ENCODE measurements at places on chromosomes 12 and 14. TPM values are rescaled to one million over a fixed set of nuclear protein-coding genes. Genes with fewer than 3 reads are reported as not detected.

Gene SYNE2
- 171 TPM for total RNA-seq

Gene BMP4
- total RNA-seq: 24.8 TPM

Gene GLIPR1L1
- total RNA-seq: not detected

Gene PRB2
- total RNA-seq: not detected

Gene VDR
- 10.1 TPM for total RNA-seq

GRCh38 chr14:75861161-75861621, 120.6 kb downstream of the TGFB3 start:
- no peak for DNase-seq

GRCh38 chr14:99030454-99030853, 241.5 kb downstream of the BCL11B start:
- DNase-seq: no peak

DNA sequence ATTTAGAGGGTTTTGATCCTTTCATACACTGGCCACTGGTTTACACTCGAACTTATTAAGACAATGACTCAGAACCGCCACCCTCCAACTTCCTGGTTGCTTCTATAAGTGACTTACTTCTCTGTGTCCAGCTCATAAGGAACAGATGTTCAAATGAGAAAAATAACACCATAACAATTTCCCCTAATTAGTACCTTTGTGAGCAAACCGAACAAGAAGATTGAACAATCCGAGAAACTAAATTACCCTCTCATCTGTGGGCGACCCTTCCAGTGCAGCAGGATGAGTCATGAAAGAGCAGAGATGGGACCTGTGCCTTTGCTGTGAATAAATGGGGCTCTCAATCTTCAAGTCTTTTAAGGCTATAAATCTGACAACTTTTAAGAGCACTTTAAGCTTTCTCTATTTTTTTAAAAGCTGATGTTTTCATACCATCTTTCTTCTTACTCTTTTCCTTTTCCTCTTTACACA, 146.8 kb upstream of the RASSF8 start:
- no peak for DNase-seq

- no peak for DNase-seq
Measured at GRCh38 chr14:103139132-103140025, 16.1 kb downstream of the TNFAIP2 start.

- DNase-seq: no peak
Measured at GRCh38 chr12:93115198-93115601, 186.1 kb upstream of the EEA1 start.

DNA sequence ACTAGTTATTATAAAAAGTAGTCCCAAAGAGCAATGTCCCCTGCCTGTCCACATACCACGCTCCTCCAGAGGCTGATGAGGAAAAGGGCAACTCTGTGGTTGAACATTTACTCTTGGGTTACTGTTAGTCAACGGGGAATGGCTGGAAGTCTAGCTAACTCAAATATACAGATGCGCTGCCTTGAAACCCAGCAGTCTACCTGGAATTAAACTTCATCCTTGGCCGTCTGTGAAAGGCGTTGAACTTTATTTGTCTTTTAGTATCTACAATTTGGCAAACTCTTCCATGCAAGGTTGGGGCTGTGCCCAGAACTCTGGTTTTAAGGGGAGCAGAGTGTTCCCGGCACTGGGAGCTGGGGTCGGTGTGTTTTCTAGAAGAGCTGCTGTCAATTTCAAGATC, 3.9 kb upstream of the MEG3 start:
- no peak for DNase-seq

GRCh38 chr14:22039938-22040780, 366.5 kb upstream of the OR4E1 start:
- peak; percentile 24 for DNase-seq

GRCh38 chr12:98924-99352, 32.4 kb downstream of the IQSEC3 start:
- peak; percentile 14 for DNase-seq

GRCh38 chr12:27002141-27002540, 12.0 kb downstream of the TM7SF3 start:
- no peak for DNase-seq

- DNase-seq: no peak
Measured at GRCh38 chr14:24895243-24895583, 154.7 kb downstream of the STXBP6 start.

GRCh38 chr14:28141662-28142061, 624.9 kb upstream of the FOXG1 start:
- no peak for DNase-seq

GRCh38 chr12:77685112-77685511, 145.6 kb upstream of the NAV3 start:
- peak; percentile 66 for DNase-seq
